ENCODE measurements at places on chromosomes 1 and 21.
A peak's percentile ranks its signal among the peaks of the same experiment; 100 is the strongest.

DNA sequence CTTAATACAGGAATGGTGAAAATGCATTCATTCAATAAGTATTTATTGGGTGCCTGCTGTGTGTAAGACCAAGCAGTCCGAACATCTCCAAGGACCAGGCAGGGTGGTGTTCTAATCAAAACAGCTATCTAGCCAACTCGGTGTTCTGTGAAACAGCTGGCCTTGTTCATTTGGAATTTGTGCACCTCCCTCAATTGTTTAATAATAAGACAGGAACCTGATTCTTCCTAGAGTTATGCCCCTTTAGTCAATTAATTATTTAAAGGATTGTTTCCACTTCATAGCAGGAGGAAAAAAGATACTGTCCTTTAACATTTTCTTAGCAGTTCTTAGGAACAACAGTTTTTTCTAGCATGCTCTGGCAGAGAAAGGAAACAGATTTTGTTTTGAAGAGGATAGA lies 30.4 kb downstream of the S100A10 start:
- H3K27me3 ChIP-seq: no peaks in the 10 kb centered on the region
- no peak overlapping the region for H3K27ac ChIP-seq
- H3K36me3 ChIP-seq: no peaks in the 10 kb centered on the region
- no peak overlapping the region for H3K4me3 ChIP-seq
- peaks cover 18% of the 10 kb centered on the region for H3K4me1 ChIP-seq

DNA sequence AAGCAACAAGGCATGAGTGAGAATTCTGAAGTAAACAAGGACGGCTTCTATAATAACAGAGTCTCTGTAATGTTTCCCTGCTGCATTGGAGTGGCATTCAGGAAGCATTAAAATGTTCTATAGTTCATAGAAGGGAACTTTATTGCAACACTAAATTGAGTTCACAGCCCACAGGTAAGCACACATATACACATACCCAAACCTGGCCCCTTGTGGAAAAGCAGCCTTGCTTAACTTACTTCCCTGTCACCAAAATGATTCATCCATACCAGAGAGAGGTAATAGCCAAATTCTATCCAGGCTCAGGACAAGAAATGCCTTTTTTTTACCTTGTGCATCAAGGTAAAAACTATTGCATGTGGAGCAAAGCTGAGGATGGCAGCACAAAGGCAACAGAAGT lies 241.4 kb downstream of the HHIPL2 start:
- no peak overlapping the region for H3K4me3 ChIP-seq
- H3K4me1 ChIP-seq: no peaks in the 10 kb centered on the region
- DNase-seq: no peak
- no peak overlapping the region for H3K27ac ChIP-seq

GRCh38 chr1:46285730-46286477 lies 17.5 kb downstream of the LRRC41 start:
- DNase-seq: no peak
- H3K27me3 ChIP-seq: no peaks in the 10 kb centered on the region
- no peak overlapping the region for H3K27ac ChIP-seq
- H3K4me3 ChIP-seq: no peak overlapping the region

GRCh38 chr1:71296551-71297134 lies 215.8 kb upstream of the ZRANB2 start:
- no peak overlapping the region for H3K4me3 ChIP-seq
- H3K4me1 ChIP-seq: no peaks in the 10 kb centered on the region
- no peaks in the 10 kb centered on the region for H3K36me3 ChIP-seq
- H3K27me3 ChIP-seq: no peaks in the 10 kb centered on the region
- DNase-seq: no peak

- H3K27me3 ChIP-seq: no peaks in the 10 kb centered on the region
- H3K36me3 ChIP-seq: no peaks in the 10 kb centered on the region
- H3K27ac ChIP-seq: peak overlapping the region; percentile 20
Measured at GRCh38 chr1:27070390-27071048, 57.9 kb upstream of the TENT5B start.

DNA sequence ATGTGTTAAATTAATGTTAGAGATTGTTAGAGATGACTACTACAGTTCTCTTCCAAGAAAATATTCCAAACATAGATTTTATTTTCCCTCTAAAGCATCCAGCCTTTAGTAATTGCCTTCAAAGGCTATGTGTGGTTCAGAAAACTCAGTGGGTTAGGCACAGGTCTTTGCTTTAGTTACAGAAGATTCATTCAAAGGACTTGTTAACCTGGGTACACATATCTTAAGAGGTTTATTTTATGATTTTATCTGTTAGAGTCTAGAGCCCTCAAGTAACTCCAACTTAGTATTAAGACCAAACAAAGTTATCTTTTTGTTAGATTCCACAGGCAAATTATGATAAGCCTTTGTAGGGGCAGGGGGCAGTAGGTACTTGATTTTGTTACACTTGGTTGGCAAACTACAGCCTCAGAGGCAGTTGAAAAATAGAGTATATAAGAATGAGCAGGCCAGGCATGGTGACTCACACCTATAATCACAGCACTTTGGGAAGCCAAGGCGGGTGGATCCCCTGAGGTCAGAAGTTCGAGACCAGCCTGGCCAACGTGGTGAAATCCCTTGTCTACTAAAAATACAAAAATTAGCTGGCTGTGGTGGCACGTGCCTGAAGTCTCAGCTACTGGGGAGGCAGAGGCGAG lies 37.9 kb downstream of the CXADR start:
- DNase-seq: no peak
- peaks cover 32% of the 10 kb centered on the region for H3K36me3 ChIP-seq
- H3K4me3 ChIP-seq: no peak overlapping the region
- H3K27me3 ChIP-seq: no peaks in the 10 kb centered on the region

GRCh38 chr1:30189818-30190500 lies 533.4 kb downstream of the MATN1 start:
- H3K36me3 ChIP-seq: no peaks in the 10 kb centered on the region
- no peak overlapping the region for H3K27ac ChIP-seq
- no peak overlapping the region for H3K4me3 ChIP-seq
- peaks cover 3% of the 10 kb centered on the region for H3K27me3 ChIP-seq
- no peaks in the 10 kb centered on the region for H3K4me1 ChIP-seq

DNA sequence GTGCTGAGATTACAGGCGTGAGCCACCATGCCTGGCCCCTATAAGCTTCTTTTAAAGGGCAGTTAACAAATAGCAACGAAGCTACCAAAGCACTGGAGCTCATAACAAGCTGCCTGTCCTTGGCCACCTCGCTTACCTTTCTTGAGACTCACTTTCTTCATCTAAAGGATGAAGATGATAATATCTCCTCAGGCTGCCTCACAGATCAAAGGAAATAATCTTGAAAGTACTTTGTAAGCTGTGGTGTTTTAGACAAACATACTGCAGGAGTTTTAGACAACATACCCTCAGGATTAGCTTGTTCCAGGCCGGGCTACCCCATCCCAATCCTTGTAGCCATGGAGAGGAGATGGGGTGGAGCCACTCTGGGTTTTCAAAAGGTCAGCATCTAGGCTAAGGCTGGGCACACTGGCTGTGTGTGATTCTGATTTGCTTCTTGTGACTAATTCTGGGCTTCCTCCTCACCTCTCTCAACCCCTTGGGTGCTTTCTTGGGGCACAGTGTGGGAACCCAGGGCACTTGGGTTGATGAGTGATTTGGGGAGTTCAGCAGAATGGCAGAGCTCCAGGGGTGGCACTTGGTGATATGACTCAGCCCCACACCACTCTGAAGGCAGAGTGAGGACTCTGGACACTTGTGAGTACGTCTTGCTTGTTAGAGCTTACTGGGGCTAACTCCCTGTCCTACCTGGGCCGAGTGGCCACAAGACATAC lies 5.2 kb downstream of the GPR25 start:
- H3K27ac ChIP-seq: no peak overlapping the region
- H3K4me1 ChIP-seq: peaks cover 4% of the 10 kb centered on the region
- H3K4me3 ChIP-seq: no peak overlapping the region

- no peak overlapping the region for H3K4me3 ChIP-seq
- H3K27ac ChIP-seq: no peak overlapping the region
- H3K4me1 ChIP-seq: no peaks in the 10 kb centered on the region
- no peaks in the 10 kb centered on the region for H3K36me3 ChIP-seq
- no peak for DNase-seq
Measured at GRCh38 chr1:163275222-163275621, 46.5 kb upstream of the NUF2 start.

DNA sequence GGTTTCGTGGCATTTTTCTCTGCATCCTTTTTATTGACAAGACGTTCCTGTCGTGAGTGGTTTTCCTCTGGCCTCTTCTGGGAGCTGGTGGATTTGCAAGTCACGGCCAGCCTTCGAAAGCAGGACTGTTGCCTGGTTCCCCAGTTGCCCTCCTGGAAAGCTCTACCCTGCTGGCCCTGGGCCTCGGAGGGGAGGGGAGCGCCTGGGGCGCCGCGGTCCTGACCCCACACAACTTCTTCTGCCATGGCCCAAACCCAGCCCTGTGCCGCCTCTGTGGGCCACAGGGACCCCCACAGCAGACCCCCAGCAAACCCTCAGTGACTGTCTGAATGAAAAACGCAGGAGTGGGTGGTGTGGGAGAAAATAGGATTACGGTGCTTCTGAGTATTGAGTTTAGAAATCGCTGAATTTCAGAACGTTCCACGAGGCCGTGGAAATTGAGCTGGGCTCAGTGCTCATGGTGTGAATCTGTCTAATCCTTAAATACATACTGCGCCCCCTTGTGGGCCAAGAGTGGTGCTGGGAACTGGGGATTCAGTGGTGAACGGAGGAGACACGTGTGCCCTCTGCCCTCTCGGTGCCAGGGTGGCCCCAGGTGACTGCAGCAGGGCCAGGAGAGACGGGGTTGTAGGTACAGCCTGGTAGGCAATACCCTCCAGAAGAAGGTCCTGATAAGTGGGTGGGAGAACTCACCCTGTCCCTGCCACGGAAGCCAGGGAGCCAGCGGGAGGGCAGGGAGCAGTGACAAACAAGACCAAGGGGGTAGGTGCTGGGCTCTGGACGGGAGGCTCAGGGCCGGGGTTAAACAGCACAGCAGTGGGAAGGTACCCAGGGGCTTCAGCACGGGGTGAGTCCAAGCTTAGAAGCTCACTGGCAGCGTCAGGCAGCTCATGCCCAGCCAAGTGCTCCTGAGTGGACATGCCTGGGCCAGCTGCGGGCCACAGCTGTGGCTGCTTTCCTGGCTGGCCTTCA lies 101.2 kb upstream of the COL6A1 start:
- no peak overlapping the region for H3K4me3 ChIP-seq
- H3K27ac ChIP-seq: no peak overlapping the region
- no peaks in the 10 kb centered on the region for H3K4me1 ChIP-seq
- no peaks in the 10 kb centered on the region for H3K36me3 ChIP-seq

DNA sequence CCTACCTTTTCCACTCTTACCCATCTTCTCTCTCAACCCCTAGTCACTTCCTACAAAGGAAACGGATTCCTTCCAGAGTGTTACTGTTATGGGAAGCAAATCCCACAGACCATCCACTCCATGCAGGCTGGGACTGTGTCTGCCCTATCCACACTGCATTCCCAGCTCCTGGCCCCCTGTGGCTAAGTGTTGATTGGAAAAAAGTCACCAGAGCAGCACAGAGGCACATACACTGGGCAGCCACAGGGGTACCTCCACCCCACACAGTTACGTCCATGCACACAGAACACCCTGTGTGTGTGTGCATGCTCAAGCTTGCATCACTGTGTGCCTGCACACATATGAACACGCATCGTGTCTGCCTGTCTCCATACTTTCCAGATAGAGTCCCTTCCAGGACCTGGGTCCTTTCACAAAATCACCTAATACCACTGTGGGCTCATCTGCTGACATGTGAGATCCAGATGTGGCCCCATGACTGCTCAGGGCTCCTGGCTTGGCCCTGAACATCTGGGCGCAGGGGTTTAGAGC lies 4.2 kb upstream of the SERINC2 start:
- no peak overlapping the region for H3K4me3 ChIP-seq
- no peak overlapping the region for H3K27ac ChIP-seq
- peaks cover 3% of the 10 kb centered on the region for H3K27me3 ChIP-seq
- no peak for DNase-seq
- H3K4me1 ChIP-seq: peaks cover 4% of the 10 kb centered on the region

GRCh38 chr1:243850202-243850451 lies at the start of gene AKT3:
Gene AKT3, minus strand, starts transcription at chr1:243850243. Its CDS starts 7,073 bp downstream, at chr1:243843170.
- H3K4me1 ChIP-seq: no peaks in the 10 kb centered on the region
- peak; percentile 62 for DNase-seq
- peak within 1 kb of the TSS; percentile 43 for H3K27ac ChIP-seq
- H3K36me3 ChIP-seq: no peaks in the 10 kb centered on the region
- H3K27me3 ChIP-seq: peaks cover 29% of the 10 kb centered on the region
- peak within 1 kb of the TSS; percentile 57 for H3K4me3 ChIP-seq

- H3K4me3 ChIP-seq: no peak overlapping the region
- H3K27me3 ChIP-seq: no peaks in the 10 kb centered on the region
- H3K4me1 ChIP-seq: no peaks in the 10 kb centered on the region
- DNase-seq: no peak
- no peaks in the 10 kb centered on the region for H3K36me3 ChIP-seq
Measured at GRCh38 chr1:23196627-23197328, 20.5 kb downstream of the HTR1D start.

DNA sequence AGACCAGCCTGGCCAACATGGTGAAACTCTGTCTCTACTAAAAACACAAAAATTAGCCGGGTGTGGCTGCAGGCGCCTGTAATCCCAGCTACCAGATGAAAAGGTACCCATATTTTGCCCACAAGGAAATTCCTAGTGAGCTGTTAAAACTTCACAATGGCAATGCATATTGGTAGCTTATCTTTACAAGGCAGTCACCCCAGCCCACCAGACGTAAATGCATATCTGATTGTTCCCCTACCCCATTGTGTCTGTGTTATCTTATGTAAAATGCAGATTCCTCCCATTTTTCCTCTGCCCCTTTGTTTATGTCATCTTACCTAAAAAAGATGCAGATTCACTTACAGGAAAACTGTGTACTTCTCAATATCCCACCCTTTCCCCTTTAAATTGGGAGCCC lies 103.1 kb upstream of the SLC2A1 start:
- no peak overlapping the region for H3K27ac ChIP-seq
- no peak overlapping the region for H3K4me3 ChIP-seq
- peaks cover 14% of the 10 kb centered on the region for H3K4me1 ChIP-seq
- no peak for DNase-seq
- H3K36me3 ChIP-seq: no peaks in the 10 kb centered on the region
- H3K27me3 ChIP-seq: no peaks in the 10 kb centered on the region

- H3K4me1 ChIP-seq: no peaks in the 10 kb centered on the region
- no peak overlapping the region for H3K27ac ChIP-seq
Measured at GRCh38 chr21:15809818-15810217, 80.0 kb downstream of the USP25 start.

DNA sequence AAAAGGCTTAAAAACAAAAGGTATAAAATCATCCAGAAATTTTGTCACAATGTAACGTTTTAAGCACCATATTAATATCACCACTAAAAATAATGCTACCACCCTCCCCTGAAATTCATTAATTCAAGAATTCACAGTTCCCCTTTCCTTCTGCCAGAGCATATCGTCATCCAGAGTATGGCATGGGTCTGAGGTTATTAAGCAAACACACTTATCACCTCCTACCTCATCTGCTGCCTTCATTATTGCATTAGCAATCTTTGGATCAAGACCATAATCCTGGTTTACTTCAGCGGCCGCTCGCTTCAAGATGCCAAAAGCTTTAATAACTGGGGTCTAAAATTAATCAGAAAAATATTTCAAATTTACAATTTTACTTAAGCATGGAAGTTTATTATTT lies 6.2 kb downstream of the FH start:
- no peaks in the 10 kb centered on the region for H3K4me1 ChIP-seq
- no peaks in the 10 kb centered on the region for H3K27me3 ChIP-seq
- no peak overlapping the region for H3K27ac ChIP-seq
- no peak overlapping the region for H3K4me3 ChIP-seq
- H3K36me3 ChIP-seq: peaks cover 38% of the 10 kb centered on the region
- DNase-seq: no peak
